Iris pigment epithelial cell (primary cell): ENCODE measurements at places on chromosomes 1 and 21.

DNA sequence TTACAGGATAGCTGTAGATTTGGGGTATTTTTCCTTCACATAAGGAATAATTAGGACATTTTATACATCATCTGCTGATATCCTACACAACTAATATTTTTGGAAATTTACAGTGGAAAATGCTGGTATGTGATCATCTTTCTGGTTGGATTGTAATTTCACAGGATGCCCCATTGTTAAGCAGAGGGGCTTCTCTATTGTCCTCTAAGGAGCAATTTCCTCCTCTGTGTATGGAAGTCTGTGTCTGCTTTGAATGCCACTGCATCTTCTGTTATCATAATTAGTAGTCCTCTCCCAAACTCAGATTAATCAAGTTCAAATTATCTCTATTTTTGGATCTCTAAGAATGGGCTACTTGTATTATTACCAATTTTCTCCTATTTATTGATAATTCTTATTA, 988.1 kb upstream of the B3GALT2 start:
- no peak for DNase-seq

DNA sequence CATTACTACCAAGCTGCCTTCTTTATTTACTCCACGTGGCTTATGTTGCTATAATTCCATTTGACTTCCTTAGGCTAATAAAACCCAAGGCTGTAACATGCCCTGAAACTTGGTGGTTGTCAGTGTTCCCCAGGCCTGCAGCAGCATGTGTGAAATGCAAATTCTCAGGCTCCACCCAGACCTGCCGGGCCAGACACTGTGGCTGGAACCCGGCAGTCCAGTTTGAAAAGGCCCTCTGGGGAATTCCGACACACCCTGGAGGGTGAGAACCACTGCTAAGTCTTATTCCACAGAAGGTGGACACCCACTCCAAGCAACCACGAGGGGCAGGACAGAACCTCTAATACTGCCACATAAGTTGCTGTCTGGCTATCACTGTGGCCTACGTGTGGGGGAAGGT, 41.4 kb downstream of the URB1 start:
- no peak for DNase-seq

DNA sequence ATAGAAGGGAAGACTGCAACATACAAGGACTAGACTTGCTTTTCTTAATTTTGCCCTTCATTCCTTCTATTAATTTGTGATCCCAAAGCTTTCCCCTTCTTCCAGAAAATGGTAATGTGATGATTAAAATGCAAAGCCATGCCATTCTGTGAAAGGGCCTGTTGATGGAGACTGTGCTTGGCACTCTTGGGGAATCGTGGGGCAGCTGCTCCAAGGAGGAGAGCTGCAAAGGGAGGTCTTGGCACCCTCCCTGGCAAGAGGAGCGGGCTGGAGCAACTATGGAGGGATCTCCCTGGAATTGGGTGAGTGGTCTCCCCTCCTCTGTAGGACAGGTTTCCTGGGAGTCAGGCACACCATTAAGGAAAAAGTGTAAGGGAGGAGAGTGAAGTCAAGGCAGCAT, 16.6 kb downstream of the CACNA1S start:
- DNase-seq: no peak

DNA sequence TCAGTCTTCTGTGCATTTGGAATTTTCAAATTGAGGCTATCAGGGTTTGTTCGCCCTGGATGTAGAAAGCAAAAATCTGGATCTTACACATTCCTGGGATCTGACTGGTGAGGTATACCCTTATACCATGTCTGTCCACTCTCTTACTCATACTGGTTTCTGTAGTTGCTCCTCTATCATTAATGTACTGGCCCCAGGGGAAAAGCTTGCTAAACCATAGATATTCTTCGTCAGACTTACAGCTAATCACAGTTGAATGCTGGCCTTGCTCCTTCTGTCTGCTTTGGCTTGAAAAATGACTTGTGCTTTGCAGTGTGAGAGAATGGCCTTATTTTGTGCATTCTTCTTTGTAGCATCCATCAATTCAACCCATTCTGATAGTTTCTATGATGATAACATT, 30.5 kb downstream of the TBCE start:
- peak; percentile 78 for DNase-seq

DNA sequence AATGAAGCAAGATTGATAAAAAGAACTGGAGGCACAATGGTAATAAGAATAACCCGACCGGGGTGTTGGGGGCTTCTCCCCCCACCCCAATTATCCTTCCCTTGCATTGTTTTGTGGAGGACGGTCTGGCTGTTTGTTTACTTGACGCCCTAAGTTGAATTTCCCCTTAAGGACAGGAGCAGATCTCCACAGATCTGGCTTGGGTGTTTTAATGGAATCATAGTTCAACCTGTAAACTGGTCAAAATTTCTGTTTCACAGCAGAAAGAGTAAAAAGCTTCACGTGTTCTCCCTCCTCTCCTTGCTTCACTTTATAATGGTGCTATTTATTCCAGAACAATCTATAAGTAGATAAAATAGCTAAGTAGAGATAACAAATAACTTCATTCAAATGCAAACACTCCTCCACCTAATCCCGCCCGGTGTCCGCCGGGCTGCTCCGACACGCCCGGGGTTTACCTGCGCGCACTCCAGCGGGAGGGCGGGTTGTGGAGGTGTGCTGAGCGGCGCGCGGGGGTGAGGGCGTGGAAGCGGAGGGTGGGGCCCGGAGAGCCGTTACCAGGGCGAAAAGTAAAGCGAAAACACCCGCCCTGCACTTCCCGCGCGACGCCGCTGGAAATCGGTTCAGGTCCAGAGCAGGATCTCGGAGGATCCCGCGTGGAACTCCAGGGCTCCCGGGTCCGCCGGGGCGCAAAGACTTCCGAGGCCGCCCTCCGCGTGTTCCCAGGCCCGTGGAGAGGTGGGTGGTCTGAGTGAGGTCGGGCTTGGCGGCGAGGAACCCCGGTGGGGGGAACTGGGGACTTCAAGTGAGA, 2.0 kb upstream of the ATF3 start:
- DNase-seq: peak; percentile 18

- peak; percentile 85 for DNase-seq
Measured at GRCh38 chr1:101293461-101294051, 56.7 kb downstream of the S1PR1 start.

DNA sequence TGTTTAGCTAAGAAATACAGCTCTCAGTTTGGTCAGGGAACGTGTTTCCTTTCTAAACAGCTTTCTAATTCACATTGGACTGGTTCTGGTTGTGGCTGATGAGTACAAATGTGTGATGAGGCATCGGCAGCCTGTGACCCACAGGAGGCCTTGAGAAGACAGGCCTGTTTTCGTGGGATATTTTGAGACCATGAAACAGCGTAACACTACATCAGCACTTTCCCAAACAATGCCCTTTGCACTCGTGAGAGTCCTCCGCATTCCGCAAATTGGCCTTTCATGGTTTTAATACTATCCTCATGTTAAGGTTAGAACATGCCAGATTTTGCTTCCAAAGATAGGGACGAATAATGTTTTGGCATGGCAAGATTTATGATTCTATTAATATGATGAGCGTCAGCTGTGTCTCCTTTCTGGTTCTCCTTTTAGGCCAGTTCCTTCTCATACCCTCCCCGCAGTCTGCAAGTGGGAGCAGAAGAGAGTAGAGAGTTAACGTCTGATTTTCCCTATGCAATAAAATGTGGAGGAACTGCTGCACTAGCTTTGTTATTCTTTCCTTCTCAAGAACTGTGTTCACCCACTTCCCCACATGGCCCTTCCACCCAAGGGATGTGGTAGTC, 84.3 kb upstream of the L1TD1 start:
- no peak for DNase-seq

GRCh38 chr1:20137055-20137454, 2.1 kb upstream of the PLA2G2F start:
- DNase-seq: no peak

- no peak for DNase-seq
Measured at GRCh38 chr1:55947446-55947845, 631.9 kb downstream of the PLPP3 start.
